ENCODE measurements at places on chromosomes 7 and 10.

GRCh38 chr10:126247446-126247975, 140.8 kb downstream of the ADAM12 start:
- DNase-seq, result peak; percentile 97

DNA sequence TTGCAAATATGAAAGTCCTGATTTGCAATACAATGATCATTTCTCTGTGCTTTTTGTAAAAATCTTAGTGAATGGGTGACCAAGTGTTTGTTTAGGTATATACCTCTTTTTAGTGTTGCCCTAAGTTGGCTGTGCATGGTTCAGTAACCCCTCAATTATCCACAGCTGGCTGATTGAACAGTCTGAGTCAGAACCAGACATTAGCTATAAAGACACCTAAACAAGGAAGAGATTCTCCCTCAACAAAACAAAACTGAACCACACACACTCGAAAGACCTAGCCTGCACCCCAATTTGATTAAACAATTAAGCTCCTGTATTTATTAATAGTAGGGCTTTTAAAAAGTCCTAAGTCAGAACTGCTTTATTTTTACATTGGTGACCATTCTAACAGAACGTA, 2.8 kb downstream of the RSBN1L start:
- no peak for DNase-seq

DNA sequence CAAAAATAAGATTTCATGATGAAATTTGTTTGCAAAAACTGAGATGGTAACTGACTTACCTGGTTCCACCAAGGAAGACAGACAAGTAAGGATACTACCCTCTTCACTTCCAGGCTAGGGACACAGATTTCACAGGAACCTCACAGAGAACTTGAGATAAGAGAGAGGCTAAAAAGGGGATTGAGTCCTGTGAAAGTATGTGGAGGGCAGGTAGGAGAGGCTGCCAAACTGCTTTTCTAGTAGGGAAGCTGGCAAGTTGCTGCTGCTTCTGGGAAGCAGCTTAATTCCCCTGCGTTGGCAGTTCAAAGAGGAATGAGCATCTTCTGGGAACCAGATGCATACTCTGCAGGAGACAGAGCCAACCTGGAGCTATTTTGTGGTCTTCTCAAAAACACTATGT, 841.6 kb downstream of the CCSER2 start:
- no peak for DNase-seq

DNA sequence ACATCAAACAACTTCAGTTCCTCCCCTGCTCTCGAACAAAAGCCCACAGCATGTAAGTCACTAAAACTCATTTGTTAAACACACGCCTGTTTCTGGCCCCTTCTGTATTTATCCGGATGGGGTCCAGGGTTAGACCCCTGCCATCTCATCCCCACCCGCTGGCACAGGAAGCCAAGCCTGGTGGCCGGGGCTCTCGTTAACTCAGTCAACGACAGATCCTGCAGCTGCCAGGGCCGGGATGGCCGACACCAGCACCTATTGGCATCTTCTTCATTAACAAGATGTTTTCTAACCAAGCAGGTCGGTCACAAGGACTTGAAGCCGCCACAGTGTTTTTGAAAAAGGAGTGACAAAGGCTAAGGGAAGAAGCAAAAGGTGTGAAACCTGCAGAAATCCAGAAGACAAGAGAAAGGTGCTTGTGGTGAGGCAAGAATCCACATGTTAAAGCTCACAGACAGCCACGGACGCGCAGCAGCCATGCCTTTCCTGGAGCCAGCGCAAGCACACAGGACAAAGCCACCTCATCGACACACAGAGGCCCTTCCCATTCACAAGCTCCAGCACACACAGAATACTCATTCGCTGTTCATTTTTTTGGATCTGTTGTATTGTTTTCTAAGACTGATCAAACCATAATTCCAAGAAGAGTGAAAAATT, 202.7 kb downstream of the DIP2C start:
- no peak for DNase-seq

DNA sequence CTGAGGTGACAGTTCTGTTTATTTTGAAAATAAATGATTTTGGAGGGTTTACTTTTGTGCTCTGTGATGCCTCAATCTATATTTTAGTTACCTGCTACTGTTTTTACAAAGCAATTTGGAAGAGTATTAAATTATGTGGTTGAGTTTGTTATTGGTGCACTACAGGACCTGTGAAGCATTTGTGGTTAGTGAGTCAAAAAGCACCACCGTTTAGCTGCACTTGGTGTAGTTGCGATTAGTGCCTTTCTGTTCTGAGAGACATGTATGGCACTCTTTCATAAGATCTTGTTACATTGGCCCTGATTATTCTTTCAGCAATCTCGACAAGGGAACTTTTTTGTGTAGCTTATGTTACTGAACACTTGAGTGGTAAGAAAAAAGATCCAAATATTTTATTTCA, 132.2 kb downstream of the BBS9 start:
- no peak for DNase-seq

GRCh38 chr10:614790-615582, 74.5 kb downstream of the DIP2C start:
- DNase-seq, result no peak

DNA sequence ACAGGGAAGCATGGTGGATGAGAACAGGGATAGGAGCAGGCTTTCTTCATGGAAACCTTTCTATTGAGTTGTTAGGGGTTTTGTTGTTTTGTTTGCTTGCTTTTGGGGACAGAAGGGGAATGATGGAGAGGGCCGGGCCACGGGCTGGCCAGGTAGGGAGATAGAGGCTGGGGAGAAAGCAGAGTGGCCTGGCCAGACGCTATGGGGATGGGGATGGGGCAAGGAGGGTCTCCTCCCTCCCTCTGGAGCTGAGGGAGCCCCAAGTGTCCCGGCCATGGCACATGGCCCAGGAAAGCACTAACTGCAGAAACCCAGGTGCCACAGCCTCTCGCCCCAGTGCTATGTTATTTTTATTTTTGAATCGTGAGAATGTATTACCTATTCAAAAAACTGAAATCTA, 10.0 kb downstream of the AOC1 start:
- no peak for DNase-seq

GRCh38 chr7:83517035-83517700, 131.8 kb downstream of the SEMA3E start:
- no peak for DNase-seq

GRCh38 chr7:129341212-129341611, 93.0 kb upstream of the STRIP2 start:
- DNase-seq, result no peak

Measured in HS-5 (cell line).